Body of pancreas (tissue), 4 donors: ENCODE measurements at places on chromosomes 11 and 22.

- DNase-seq: no peak
Measured at GRCh38 chr11:58391879-58392278, 14.8 kb downstream of the OR5B3 start.

DNA sequence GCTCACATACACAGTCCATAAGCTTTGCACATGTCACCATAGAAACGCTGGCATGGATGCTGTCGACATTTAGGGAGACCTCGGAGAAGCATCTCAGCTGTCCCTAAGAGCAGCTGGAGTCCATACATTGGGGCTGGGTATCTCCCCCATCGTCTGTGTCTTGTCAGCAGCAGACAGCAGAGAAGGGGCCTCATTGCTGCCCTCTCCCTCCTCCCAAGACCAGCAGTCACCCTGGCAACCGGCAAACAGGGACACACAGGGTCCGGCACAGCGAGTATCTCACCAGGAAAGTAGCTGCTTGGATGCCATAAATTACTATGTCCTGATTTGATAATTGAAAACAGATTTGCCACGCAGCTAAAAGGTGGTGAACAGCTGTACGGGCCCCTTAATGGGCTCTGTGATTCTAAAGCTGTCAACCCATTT, 84.4 kb downstream of the CD44 start:
- DNase-seq: no peak

DNA sequence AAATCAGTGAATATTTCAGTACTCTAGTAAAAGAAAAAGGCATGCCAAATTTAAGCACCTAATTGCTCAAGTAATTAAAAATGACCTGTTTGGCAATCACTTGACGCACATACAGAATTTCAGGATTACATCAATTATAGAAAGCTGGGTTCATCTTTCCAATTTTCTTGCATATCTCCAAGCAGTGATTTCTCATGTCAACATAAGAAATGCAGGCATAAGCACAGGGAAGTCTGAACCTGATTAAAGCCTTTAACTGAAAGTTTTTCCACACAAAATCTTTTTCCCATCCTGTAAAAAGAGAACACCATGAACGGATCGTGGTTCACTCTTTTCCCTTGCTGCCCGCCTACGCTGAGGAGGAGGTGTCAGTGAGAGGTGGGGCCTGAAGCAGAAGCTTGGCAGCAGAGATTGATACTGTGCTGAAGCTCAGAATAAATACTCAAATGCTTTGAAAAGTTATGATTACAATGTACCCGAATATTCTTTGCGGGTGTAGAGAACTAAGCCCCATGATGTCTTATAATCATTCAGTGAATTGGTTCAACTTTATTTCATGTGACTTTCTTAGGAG, 704.1 kb upstream of the CCDC90B start:
- DNase-seq: no peak

GRCh38 chr11:1049911-1050580, 13.5 kb upstream of the MUC6 start:
- DNase-seq: peak; percentile 33

GRCh38 chr11:108758458-108758857, 93.6 kb downstream of the DDX10 start:
- no peak for DNase-seq

DNA sequence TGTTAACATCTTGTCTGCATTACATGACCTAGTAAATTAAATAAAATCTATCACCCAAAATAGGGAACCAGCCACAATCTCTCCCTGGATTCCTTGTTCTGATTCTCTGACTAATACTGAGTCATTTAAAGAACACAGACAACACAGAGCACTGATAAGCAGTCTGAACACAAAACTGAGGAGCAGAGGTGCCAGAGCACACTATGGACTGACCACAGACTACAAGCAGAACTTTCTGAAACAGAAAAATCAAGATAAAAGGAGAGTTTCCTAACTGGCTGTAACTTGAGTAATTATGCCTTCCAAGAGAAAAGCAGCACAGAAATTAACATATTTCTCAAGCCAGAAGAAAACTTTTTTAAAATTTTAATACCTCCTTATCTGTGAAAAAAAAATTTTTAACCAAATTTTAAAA, 128.8 kb downstream of the SGSM3 start:
- DNase-seq: no peak

GRCh38 chr22:37705205-37705604, 8.4 kb downstream of the TRIOBP start:
- DNase-seq: no peak

- DNase-seq: no peak
Measured at GRCh38 chr11:16610213-16610737, 128.2 kb upstream of the C11orf58 start.

GRCh38 chr11:119932828-119933562, 204.0 kb upstream of the NECTIN1 start:
- DNase-seq: no peak

DNA sequence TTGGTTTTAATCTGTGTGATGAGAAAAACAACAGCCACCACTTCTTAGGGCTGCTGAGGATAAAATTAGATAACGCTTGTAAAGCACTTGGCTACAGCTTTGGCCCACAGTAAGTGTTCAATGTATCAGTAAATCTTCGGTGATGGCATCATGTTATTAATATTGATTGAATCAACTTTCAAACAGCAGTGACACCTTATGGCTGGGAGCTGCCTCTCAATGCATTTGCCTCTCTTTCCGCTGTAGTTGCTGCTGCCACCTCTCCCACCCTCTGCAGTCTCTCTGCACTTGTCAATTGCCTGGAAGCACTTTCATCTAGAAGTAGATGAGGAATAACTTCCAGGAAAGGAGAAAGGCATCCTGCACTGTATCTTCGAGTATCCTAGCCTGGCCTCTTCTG, 491.1 kb downstream of the OPCML start:
- DNase-seq: no peak

- DNase-seq: no peak
Measured at GRCh38 chr22:29914165-29914564, 31.2 kb downstream of the MTMR3 start.

DNA sequence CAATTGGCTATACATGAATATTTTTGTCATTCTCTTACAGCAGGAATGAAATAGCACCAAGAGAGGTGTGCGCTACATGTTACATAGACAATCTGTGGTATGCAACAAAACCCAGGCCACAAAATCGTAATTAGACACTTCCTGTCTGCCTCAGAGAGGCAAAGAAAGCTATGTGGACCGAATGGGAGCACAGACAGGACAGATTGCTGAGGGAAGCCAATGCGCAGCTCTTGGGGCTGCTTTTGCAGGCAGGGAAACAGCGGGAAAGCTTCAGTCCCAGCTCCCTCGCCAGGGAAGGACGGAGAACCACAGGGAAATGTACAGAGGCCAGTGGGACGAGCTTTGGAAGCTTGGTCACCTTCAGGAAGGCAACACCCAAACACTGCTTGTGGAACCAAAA, 40.9 kb downstream of the SERPINH1 start:
- DNase-seq: no peak

DNA sequence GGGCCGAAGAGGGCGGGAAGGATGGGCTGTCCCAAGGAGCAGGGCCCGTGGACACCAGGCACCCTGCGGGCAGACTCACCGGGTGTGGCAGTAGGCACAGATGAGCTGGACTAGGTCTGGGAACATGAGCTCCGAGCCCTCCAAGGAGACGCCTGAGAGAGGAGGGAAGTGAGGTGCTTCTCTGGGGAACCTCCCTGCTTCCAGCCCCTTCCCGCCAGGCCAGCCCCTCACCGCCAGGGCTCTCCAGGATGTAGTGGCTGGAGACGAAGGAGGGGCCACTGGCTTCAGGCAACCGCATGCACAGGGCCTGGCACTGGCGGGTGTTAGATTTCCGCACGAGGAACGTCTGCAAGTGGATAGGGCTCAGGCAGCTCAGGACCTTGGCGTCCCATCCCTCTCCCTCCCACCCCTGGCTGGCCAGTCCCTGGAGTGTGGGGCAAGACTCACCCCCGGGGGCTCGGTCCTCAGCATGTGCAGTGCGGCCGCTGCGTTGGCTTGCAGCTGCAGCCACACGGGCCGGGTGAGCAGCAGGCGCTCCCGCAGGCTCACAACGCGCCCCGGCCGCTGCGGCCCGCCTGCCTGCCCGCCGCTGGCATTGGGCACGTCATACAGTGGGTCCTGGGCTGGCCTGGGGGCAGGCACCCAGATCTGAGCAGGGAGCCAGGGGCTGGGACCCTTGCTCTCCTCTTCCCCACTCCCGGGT, 552 bp downstream of the RIN1 start:
- no peak for DNase-seq

DNA sequence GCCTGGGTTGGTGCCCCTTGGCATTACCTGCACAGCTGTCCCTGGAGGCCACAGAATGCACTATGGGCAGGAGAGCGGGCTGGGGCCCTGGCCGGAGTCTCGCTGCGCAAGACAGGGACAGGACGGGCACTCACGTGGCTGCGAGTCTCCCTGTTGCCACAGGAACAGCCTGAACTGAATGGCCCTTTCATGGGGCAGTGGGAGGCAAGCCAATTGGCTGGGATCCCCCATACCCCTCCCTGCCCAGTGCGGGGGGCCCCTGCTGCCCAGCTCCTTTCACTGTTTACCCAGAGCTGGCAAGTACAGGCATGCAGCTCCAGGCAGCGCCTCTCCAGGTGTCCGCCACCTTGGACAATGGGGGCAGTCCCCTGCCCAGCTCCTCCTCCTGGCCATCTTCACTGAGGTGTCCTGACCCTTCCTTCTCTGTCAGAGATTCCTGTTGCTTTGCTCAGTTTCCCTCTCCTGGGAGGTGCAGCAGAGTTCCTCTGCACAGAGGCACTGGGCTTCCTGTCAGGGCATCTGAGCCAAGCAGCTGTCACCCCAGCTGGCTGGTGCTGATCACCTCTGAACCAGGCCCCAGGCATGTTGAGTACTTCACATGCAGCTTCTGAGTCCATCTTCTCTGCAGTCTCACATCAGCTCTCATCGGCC, 5.2 kb downstream of the USP2 start:
- DNase-seq: peak; percentile 85

GRCh38 chr11:77472991-77473800, 698 bp downstream of the PAK1 start:
- peak; percentile 65 for DNase-seq
